NCI-H748 treated with DMSO at 0.1 percent for 48 hours (cell line): ENCODE measurements at places on chromosomes 6 and 20.

GRCh38 chr6:142210606-142211005 lies 63.5 kb downstream of the VTA1 start:
- no peak for DNase-seq

GRCh38 chr6:162290846-162291465 lies 436.6 kb downstream of the PRKN start:
- DNase-seq = no peak

DNA sequence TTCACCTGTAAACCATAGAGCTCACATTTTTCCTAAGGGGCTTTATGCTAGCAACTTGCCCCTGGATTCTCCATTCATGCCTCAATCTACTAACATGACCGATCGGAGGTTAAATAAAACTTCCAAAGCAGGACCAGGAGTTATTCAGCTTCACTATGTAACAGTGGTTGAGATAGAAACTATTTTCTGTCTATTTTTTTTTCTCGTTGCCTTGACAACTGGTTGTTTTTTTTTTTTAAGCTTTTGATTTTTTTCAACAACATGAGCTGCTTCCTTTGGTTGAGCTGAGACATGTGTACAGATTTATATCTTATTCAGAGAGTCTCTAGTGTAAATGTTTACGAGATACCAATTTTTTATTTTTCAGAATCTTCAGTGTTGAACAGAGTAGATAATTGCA lies 85.7 kb downstream of the SHLD1 start:
- DNase-seq = no peak

DNA sequence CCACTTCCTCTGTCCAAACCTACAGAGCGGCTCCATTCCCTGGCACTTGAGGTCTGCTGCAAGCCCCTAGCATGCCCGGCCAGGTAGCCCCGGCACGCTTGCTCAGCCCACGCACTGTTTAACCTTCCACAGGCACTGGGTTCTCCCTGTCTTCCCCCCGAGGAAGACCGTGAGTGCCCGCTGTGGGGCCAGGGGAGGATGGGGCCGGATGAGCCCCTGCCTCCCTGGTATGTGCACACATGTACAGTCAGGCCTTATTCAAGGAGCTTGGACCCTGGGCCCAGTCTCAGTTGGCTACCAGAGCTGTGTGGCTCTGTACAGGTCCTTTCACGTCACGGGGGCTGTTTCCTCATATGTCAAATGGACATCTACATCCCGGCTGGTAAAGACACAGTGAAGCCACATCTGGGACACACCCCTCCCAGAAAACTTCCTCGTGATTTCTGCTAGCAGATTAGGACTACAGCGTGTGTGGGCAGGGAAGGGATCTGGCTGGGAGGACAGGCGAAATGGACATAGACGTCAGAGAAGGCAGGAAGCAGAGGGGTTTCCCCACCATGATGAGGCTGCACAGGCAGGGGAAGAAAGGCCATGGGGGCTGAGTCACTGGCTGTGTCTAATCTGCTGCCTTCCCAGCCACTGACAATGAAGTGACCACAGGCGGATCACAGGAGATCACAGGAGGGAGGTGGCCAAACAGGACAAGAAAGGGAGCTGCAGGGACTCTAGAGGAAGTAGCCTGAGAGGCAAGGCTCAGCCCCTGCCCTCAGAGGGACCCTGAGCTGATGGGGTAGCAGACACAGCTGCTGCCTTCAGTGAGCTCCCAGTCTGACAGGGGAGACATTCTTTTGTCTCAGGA lies 62.9 kb downstream of the MRPL14 start:
- DNase-seq = no peak

DNA sequence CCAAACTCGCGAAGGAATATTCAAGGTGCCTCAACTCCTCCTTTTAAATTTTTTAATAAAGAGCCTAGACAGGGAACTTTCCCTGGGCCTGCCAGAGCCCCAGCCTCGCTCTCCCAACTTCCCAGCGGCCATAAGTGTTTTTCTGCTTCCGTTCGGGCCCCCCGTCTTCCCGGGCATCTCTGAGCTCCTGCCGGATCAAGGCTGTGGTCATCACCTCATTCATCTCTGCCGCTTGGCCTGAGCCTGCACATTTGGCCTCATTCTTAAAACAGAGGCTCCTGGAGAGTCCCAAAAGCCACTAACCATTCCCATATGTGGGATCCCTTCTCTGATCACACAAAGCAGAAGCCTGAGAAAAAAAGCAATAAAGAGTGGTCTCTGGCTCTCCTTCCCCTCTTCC lies 969.1 kb upstream of the DEFB115 start:
- DNase-seq = no peak

DNA sequence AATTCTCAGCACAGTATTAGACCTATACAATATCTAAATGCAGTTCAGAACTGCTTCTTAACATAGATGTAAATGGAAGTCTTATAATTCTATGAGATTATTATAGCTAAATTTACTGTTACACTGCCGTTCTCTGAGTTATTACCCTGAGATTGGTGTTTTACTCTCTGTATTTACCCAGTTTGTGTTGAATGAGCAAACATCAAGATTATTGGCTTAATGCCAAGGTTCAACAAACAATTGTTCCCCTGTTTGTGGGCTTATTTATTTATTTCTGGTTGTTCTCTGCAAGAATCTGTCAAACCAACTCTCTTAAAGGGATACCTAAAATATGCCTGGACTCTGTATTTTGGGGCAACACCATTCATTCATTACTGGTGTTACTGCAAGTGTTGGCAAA lies 5.2 kb upstream of the STMND1 start:
- DNase-seq = peak; percentile 68

- DNase-seq = no peak
Observed at GRCh38 chr6:16555550-16555949, 205.7 kb downstream of the ATXN1 start.

- DNase-seq = no peak
Observed at GRCh38 chr6:105474234-105474633, 71.4 kb upstream of the PREP start.

- DNase-seq = no peak
Observed at GRCh38 chr20:64041040-64041780, 5.2 kb downstream of the C20orf204 start.

GRCh38 chr6:129009851-129010250 lies 126.9 kb downstream of the LAMA2 start:
- no peak for DNase-seq

DNA sequence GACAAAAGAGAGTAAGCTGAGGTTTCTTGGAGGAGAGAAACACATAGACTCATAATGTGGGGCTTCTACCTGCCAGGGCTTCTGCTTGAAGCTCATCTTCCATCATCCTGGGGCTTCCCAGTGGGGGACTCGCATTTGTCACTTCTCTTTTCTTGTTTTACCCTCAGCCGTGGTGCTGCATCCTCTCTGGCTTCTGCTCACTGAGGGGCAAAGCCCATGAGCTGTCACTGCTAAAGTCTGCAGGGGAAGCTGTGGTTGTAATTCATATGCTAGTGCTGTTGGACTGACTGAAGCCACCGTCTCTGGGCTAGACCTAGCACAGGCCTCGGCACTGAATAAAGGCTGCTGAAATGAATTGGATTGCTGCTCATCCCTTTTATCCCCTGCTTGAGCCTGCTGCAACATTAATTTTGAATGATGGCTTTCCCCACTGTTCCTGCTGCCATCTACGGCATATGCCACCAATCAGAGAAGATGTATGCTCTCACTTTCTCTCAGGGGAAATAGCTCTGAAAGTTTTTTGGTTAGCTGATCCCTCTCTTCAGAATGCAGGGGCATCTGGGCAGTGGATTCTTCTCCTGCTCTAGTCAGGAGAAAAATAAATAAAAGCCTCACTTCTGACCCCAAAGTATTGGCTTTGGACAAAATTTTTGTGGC lies 568.4 kb upstream of the MAP3K7 start:
- no peak for DNase-seq

- DNase-seq = peak; percentile 85
Observed at GRCh38 chr6:72974276-72974675, 251.0 kb downstream of the KHDC1L start.

GRCh38 chr6:130259140-130259539 lies 36.4 kb upstream of the SAMD3 start:
- DNase-seq = no peak

DNA sequence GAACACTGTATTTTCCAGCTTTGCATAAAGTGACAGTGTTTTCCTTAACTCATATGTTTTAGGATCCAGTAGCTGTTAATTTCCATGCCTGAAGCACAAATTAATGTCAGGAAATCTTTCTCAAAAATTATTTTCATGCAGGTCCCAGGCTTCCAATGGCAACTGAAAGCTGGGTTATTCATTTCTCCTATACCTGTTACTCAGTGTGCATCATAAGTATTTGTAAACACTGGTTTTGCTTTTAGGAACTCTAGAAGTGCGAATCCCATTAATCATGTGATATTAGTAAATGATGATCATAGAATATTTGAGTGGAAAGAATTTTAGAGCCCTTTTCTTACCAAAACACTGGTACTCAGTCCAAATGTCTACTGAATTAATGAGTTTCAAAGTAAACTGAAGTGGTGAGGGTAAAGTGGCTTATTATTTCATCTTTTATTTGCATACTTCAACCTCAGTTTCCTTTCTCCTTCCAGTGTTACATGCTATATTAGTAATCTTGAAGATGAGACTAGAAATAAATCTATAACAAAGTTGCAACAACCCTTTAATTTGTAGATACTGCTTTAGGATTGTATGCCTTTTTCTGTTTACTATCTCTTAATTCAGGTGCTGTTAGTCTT lies 124.0 kb downstream of the ZFAND3 start:
- DNase-seq = no peak

DNA sequence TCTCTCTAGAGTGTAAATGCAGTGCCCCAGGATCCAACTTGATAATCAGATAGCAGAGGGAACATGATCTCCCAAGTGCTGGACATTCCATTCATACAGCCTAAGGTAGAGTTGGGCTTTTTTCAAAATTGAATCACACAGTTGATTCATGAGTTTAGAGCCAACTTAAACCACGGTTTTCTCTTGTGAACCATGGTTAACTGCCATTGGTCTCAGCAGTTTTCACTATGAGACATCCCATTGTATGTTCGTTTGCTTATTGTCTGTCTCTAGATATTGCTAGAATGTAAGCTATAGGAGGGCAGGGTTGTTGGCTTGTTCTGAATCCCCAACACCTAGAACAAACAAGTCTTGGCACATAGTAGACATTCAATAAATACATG lies 37.2 kb upstream of the TAF8 start:
- DNase-seq = no peak

DNA sequence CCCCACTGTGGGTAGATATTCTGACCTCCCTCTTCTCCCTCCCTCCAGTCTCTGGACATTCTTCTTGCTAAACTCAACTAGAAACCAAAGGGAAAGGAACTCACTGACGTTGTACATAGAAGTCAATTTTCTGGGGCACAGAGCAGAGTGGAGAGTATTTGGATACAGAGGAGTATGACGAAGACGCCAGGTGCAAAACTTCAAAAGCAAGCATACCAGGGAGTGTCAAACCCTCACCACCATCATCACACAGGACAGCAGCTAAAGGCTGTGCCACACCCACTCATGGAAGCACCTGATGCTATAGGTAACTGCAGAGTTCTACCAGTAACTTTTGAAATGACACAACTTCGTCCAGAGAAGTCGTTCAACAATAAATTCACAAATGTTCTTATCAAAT lies 64.8 kb downstream of the FYN start:
- no peak for DNase-seq

GRCh38 chr20:24895898-24896658 lies 53.0 kb upstream of the CST7 start:
- DNase-seq = no peak

DNA sequence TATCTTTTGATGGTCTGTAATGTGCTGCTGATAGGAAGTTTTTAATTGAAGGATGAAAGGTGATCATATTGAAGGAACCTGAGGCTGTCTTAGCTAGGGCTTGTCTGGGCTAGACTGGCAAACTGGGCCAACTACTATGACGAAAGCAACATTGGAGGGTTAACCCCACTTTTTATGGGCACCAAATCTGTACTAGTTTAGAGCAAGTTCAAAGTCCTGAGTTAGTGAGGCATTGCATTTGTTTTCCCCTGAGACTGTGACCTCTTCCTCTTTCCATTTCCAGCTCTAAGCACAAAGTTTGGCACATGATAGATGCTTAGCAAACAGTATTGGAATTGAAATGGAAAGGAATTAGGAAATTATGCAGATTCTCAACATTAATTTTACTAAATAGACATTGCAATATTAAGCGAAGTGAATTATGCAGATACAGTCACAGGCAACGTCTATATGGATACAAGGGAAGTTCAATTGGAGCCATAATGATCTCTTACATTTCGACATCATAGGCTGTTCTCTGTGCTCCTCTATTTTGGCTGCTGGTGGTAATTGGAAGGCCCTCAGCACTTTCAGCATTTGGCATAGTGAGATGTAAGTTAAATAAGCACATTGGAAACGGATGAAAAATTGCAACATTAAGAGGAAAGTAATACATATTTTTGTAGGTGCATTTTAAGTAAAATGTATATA lies 22.2 kb downstream of the CEP57L1 start:
- DNase-seq = no peak

- no peak for DNase-seq
Observed at GRCh38 chr20:32364554-32365208, 6.5 kb downstream of the ASXL1 start.

- DNase-seq = peak; percentile 97
Observed at GRCh38 chr6:98044151-98044561, 761.1 kb upstream of the MMS22L start.

DNA sequence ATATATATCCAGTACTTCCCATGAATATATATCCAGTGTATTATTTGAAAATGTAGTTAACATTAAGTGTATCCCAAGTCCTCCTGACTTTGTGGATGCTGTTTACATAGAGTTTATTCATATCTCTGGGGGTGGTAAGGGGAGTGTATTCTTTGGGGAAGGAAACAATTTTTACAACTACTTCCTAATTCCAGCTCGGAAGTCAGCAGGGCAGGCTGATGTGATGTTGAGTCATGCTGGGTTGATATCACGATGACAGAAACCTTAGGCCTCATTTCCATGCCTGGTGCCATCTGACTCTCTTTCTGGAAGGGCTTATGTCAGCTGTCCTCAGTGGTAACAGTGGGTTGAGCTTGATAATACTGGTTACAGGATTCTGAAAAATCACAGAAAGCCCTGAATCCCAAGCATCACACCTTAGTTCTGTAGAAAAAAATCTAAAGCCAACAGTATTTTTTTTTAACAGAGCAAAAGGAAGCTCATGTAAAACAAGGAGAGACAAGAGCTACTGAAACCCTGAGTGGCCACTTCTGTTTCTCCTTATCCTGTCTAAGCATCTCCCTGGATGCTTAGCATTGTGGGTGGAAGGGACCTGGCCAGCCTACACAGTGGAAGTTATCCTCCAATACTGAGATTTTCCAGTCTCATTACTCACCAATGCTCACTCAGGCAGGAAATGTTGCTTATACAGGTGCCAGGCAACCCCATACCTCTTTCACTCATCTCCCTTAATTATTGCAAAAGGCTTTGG lies 75.2 kb upstream of the IYD start:
- DNase-seq = no peak
